ENCODE measurements at places on chromosomes 4 and X.

- DNase-seq, result no peak
Measured at GRCh38 chr4:186701273-186701672, 22.4 kb downstream of the FAT1 start.

GRCh38 chrX:1657367-1658070, 42.7 kb downstream of the ASMT start:
- peak; percentile 30 for DNase-seq

DNA sequence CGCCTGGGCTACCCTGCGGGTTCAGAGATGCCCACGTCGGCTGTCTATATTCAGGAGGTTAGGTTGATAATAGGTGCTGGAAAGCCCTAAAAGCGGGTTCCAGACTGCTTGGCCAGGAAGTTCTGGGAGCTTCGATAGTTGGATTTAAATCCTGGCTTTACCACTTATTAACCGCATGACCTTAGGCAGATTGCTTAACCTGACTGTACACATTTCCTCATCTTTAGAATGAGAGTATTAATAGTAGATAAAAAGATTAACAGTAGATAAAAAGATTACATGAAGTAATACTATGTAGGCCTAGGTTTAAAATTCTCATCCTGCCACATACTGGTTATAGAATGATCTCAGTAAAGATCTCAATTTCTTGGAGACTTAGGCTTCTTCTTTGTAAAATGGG, 75.0 kb upstream of the ESX1 start:
- DNase-seq, result no peak

GRCh38 chrX:39000802-39001201, 199.5 kb downstream of the MID1IP1 start:
- no peak for DNase-seq

DNA sequence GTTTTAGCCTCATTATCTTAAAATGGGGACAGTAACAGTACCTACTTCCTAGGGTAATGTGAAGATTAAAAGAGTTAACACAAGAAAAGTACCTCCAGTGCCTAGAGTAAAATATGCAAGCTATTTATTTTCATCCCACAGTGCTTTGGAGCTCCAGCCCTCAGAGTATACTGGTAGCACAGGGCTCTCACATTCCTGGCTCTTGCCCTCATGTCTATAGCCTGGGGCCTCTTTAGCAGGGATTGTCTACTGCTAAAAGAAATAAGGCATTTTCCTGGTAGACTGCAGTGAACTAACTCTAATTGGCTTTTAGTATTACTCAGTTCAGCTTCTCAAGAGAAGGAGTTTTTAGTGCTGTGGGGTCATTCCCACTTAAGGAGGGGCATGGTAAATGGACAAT, 60.8 kb downstream of the RRAGB start:
- DNase-seq, result no peak

DNA sequence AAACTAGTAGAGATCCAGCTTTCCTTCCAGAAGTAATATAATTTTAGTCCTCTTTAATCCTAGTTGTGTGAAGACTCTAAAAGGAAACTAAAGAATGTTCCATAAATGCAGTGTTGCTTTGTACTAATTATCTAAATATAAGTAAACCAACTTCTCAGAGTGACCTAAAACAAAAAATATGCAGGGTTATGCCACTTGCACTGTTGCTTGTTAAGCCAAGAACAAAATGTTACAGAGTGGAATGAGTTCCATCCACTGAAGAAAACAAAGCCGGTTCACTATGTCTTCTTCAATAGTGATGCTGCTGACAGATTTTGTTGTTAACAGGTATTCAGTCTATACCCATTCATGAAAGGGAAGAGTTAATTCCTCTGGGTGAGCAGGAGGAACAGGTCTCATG, 252.0 kb upstream of the DIAPH2 start:
- DNase-seq, result no peak

- DNase-seq, result no peak
Measured at GRCh38 chr4:175035905-175036304, 117.7 kb downstream of the ADAM29 start.

- no peak for DNase-seq
Measured at GRCh38 chr4:184810720-184811119, 15.0 kb downstream of the ACSL1 start.

DNA sequence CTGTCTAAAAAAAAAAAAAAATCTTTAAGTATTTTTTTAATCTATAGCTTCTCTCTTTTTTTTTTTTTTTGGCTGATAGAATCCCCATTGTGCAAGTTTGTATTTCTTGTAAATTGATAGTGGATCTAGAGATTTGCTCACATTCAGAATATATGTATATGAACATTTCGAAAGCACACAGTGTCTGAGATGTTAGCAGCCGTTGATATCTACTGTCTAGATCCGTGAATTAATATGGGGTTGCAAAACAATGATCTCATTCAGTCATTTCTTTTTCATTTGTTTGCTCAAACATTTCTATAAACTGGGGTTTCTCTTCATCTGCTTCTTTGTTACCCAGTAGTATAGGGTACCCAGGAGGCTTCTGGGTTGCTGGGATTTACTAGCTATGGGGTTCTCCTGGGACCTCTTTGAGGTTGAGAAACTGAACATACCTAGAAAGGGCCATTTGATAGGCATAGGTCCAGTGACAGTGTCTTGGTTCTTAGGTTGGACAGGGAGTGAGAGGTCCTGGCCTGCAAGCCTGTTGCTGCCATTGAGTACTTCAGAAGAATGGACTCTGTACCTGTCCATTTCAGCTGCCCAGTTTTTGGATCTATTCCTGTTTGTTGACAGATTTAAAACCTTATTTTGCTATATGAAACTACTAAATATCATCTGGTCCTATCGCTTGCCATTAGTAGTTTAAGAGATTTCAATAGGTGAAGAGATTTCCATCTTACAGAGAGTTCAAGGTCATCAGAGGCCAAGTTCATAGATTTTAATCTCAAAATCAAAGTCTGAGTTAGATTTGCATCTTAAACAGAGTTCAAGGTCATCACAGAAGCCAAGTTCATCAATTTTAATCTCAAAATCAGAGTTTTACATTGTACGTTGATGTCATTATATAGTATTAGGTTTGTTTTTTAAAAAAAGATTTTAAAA, 50.8 kb downstream of the WWC2 start:
- no peak for DNase-seq

DNA sequence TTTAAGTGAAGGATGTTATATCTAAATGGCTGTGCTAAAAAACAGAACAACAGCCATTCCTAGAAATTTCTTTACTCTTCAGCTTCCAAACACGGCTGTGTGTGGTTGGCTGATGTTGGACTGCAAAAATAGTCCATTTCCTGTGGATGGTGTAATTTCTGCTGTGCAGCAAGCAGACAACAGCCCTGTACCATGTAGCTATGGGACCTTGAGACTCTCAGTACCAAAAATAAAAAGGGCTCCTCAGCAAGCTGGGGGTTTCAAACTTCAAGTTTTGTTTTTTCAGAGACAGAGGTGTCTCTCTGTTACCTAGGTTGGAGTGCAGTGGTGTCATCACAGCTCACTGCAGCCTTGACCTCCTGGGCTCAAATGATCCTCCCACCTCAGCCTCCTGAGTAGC, 18.1 kb downstream of the CD40LG start:
- DNase-seq, result no peak

GRCh38 chr4:99324361-99324760, 3.2 kb upstream of the ADH1B start:
- DNase-seq, result no peak

DNA sequence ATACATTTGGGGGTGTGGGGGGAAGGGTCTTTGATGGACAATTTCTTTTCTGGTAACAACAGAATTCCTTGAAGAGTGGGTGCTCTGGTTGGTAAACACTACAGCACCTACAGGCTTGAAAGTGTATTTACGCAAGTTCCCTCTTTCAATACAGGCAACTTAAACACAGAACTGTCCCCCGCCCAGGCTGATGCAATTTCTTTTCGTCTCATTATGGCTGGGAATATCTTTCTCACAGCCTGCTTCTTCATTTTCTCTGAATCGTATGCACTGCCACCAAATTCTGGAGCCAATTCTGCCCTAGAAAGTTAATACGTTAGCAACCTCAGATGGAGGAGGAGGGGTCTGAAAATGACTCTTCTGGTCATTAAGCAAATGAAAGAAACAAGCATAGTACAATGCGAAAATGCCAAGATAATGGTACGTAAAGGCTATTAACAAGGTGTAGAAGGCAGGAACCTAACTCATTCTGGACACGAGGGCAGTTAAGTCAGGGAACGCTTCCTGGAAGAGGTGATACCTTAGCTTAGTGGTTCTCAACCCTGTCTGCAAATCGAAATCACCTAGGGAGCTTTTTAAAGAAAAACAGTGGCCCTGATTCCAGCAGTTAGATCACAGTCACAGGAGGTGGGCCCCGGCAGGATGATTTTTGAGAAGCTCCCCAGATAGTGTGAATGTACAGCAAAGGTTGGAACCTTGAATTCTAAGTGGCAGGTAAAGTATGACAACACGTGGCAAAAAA, 1.0 kb downstream of the AGA start:
- DNase-seq, result no peak

GRCh38 chr4:35038079-35038805, 1206.1 kb downstream of the ARAP2 start:
- no peak for DNase-seq

- no peak for DNase-seq
Measured at GRCh38 chr4:109469915-109470314, 36.3 kb downstream of the SEC24B start.

DNA sequence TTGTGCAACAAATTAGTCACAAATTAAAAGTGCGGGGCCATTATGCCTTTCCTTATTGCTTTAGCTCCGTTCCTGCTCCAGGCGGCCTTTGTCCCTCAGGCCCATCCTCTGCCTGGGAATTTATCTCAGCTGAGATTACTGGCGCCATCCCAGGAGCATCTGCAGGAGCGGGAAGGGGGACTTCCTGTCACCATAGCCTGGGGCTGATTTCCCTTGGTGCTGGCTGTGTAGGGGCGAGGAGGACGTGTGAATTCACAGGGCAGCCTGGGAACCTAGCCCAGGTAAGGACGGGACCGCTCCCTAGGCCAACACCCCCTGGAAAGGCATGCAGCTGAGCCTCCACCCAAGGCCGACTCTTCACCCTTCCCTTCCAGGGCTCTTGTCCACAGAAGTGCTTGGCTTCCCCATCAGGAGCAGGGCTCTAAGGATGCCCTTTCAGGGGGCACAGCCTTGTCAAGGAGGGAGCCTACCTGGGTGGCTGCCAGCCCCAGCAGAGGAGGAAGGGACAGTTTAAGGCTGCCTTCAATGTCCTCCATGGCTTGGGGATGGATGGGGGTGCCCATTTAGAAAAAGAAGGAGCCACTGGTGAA, 72.6 kb upstream of the NKX1-1 start:
- no peak for DNase-seq

DNA sequence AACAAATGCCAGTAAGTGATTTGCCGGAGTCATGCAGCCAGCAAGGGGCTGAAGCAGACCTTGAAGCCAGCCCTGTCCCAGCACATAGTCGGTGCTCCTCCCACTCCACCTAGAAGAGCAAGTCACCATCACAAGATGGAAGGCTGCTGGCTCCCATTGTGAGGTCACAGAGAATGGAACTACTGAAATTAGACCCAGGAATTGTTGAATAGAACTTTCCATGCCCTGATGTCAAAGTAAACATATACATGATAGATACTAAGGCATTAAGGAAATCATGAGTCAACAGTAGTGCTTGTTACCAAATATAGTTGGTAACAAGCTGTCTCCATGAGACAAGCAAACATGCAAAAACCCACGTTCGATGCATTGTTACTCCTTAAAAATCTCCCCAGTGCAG, 177.1 kb upstream of the MID1 start:
- no peak for DNase-seq
